Skeletal muscle cell (primary cell): ENCODE measurements at places on chromosomes 7 and 10.
A peak's percentile ranks its signal among the peaks of the same experiment; 100 is the strongest.

GRCh38 chr10:44723619-44724325, 187.4 kb upstream of the TMEM72 start:
- peak; percentile 71 for DNase-seq

DNA sequence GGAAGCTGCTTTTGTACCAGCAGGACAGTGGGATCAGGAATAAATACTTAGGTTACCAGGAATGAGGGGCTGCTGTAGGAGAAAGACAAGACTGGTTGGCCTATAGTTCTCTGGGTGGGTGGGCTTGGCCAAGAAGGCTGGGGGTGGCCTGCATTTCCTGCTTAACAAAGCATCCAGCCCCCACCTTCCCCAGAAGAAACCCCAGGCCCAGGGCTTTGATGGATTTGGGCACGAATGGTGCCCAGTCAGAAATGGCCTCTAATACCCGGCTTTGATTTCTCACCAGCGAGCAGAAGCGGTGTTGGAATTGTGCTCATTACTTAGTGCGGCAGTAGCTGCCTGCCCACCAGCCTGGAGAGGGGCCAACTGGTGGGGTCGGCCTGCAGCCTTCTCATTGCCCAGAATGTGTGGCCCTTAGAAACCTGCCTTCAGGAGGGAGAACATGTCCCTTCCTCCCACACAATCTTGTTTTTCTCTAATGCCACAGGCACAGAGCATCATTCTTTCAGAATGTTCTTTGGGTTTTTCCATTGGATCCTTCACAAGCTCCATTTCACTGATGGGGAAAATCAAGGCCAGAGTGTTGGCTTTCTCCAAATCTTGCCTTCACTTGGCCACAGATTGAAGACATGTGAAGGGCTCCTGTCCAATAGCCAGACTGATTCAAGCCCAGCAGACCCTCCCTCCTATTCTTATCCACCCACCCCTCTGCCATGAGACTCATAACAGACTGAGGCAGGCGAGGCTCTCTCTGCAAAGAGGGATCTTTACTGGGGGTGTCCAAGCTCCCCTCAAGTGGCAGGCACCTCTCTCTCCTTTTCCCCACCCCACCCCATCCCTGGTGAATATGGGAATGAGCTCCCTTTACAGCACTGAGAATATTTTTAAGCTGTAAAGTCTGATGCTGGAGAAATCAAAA, 2.5 kb downstream of the UNC5B start:
- no peak for DNase-seq

DNA sequence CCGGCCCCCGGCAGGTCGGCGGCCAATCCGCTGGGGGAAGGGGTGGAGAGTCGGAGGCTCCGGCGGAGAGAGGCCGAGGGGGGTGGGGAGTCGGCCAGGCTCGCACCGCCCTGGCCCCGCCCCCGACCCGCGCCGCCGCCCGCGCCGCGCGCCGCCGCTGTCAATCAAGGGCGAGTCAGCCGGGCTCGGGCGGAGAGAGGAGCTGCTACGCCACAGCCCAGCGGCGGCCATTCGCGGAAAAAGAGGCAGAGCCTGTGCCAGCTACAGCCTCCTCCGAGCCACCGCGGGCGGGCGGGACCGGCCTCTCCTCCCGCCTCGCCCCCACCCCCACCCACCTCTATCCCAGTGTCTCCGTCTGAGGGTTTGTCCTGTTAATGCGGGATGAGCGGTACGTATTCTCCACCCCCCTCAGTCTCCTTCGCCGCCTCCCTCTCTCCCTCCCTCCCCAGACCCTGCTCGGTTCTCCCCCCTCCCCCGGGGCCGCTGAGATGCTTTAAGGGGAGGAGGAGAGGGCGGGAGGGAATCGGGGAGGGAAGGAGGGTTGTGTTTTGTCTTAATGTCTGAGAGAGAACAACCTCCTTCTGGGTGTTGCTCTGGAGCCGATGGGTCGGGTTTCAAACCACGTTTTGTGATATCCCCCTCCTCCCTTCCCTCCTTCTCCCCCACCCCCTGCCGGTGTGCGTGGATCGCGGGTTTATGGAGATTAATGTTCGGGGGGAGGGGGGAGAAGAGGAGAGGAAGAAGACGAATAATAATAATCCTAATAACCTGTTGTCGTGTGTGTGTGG, at the start of gene SP4:
Gene SP4, plus strand, starts transcription at position 213 of the 788 bp plus-strand sequence. Its CDS starts 169 bp downstream, at position 382.
- DNase-seq: peak; percentile 88

- DNase-seq: no peak
Observed at GRCh38 chr7:30322271-30323005, 38.0 kb downstream of the ZNRF2 start.

- DNase-seq: no peak
Observed at GRCh38 chr10:48805848-48806247, 121.2 kb downstream of the WDFY4 start.

DNA sequence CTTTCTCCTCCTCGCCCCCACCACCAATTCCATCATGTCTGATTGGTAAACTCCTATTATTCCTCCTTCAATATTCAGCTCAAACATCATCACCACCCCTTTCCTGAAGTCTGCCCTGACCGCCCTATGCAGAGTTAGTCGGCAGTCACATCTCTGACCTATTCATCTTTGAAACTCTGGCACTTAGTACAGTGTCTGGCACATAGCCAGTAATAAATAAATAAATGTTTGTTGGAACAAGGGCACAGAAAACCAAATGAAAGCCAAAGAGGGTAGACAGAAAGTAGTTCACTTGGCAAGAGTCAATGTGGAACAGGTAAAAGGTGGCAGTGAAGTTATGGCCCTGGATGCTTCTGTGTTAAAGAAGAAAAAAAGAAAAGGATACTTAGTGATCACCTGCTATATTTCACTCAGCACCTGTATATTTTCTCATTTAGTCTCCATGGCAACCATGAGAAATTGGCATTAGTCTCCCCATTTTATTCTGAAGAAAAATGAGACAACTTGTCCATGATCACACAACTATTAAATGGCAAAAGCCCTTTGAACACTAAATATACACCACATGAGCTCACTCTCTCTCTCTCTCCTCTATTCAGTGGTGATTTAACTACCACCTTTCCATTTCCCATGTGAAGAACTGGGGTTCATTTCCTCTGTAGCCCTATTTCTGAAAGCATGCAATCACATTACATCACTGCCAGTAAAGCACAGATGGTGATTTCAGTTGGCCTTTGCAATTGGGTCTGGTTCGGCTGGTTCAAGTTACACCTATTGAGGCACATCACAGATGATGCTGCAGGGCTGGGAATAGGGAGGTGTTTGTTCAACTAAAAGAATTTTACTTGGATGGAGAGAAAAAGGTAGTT, 25.3 kb downstream of the CHCHD3 start:
- no peak for DNase-seq

DNA sequence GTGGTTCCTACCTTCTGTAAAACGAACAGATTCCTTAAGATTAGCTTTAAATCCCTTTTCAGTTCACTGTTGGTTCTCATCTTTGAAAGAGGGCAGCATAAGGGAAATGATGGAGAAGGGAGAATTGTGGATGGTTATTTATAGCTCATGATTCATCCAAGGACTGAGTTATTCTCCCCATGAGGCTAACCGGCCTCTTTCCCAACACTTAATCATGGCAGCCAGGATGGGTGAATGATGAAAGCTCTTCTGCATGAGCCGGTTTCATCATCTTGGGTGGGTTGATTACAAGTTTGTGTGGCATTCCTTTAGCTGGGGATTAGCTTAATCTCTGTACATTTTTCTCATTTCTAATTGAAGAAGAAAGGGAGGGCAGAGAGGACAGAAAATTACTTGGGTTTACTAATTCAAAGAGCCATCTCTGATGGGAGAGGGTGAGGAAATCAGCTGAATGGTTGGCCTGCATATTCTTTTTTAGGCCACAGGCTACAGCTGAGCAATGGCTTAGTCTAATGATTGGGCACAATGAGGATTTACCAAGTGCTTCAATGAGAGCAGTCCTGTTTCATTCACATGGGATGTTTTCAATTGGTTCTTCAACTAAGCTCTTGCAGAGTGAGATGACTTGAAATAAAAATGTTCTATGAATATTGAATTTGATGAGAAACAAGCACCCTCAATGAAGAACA, 250.0 kb downstream of the BMPER start:
- peak; percentile 94 for DNase-seq

GRCh38 chr7:107041097-107041496, 3.4 kb upstream of the PRKAR2B start:
- no peak for DNase-seq

DNA sequence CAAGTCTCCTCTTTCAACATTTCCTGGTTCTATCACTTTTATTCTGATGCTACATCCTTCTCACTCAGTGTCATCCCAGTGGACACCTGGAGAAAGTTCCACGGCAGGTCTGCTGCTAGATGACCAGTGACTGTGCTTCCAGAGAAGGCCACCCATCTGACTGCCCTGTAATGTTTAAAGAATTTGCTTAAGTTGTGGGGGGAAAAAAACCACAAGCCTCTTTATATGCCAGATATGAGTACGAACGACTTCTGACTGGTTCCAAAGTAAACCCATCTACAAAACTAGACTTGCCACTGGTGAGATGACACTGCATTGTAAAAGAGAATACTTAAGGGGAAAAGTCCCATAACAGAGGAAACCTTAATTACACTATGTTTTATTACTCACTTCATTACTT, 69.6 kb upstream of the VWC2 start:
- DNase-seq: no peak

- no peak for DNase-seq
Observed at GRCh38 chr10:34001087-34001580, 666.7 kb upstream of the NRP1 start.

- DNase-seq: peak; percentile 1
Observed at GRCh38 chr10:81026591-81026990, 488.9 kb downstream of the SH2D4B start.

- no peak for DNase-seq
Observed at GRCh38 chr7:94650147-94651051, 5.5 kb downstream of the SGCE start.

GRCh38 chr7:3892686-3893085, 591.6 kb downstream of the SDK1 start:
- no peak for DNase-seq

GRCh38 chr7:130432886-130433285, 7.9 kb downstream of the CEP41 start:
- peak; percentile 21 for DNase-seq

- no peak for DNase-seq
Observed at GRCh38 chr7:124857672-124858235, 71.9 kb downstream of the POT1 start.

DNA sequence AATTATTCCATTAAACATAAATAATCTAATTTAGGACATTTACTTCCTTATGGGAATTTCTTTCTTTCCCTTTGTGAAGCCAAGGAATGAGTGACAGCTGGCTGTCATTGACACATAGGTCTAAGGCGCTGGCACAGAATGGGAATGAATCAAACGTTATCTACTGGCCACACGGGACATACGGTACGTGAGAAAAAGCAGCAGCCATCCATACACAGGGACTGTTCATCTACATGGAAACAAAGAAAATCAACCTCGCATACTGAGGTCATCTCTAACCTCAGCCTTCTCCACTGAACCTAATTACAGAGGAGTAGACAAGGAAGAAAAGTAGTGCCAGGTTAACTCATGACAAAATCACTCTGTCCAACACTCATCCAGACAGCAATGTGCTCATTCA, 126.3 kb upstream of the PTN start:
- no peak for DNase-seq

- no peak for DNase-seq
Observed at GRCh38 chr7:37284805-37285231, 163.8 kb downstream of the ELMO1 start.

DNA sequence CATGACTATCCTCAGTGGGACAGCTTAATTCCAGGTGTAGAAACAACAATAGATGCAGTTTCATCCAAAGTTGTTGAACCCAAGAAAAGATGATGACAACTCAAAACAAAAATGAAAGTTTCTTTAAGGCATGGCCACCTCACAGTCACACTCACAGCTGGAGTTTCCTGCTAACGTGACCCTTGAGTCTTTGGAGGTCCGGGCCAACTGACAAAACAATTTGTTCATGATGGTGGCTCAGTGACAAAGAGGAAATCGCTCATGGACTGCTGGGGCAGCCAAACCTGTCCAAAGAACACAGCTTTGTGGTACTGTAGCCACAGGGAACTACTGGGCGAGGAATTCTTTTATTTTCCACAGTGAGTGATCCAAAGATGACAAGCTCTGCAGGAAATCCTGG, 96.0 kb upstream of the JCAD start:
- DNase-seq: no peak

DNA sequence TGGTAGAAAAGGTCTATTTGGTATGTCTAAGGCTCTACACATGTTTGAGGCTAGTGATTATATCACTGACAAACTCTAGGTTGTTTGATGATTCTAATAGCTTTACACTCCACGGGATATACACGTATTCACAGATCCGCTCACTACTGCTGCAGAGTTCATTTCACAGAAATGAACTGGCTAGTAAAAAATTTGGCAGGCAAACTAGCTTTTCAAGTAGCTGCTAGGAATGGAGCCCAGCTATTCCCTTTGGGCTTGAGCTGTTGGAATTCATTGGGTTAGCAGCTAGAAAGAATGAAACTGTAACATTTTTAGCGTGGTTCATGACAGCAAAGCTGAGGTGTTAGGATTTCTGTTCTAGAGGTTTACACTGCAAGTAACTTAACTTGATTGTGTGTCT, 37.6 kb downstream of the R3HCC1L start:
- DNase-seq: peak; percentile 61
